ENCODE measurements at places on chromosomes 16 and 17.

GRCh38 chr16:26747760-26748159, 319.0 kb upstream of the C16orf82 start:
- no peak for DNase-seq

GRCh38 chr17:21679256-21680146, 12.8 kb upstream of the KCNJ18 start:
- no peak for DNase-seq

GRCh38 chr16:1102921-1103635, 7.0 kb upstream of the C1QTNF8 start:
- peak; percentile 53 for DNase-seq

- DNase-seq: no peak
Observed at GRCh38 chr17:19986941-19987861, 9.6 kb upstream of the AKAP10 start.

GRCh38 chr17:48499248-48499647, 31.6 kb downstream of the HOXB1 start:
- no peak for DNase-seq

GRCh38 chr16:19939553-19939952, 54.9 kb upstream of the GPRC5B start:
- DNase-seq: no peak

- DNase-seq: no peak
Observed at GRCh38 chr16:47247690-47248089, 103.9 kb upstream of the NETO2 start.

GRCh38 chr16:97822-98221, 19.8 kb downstream of the MPG start:
- no peak for DNase-seq

DNA sequence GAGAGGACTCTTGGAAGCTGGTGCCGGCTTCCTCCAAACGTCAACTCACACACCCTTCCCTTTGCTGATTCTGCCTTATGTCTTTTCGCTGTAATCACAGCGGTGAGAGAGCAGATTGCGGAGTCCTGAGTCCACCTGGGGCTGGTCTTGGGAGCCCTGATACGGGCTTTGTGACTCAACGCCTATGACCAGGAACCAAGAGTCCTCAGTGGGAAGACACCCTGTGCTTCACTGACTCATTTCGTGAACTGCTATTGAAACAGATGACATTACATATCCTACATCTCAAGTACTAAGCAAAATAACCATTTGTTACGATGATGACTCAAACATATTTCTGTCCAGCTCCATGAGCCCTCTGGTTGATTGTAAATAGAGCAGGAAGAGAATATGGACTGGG, 90.7 kb upstream of the CREBBP start:
- DNase-seq: no peak

- DNase-seq: no peak
Observed at GRCh38 chr17:75262112-75262606, 480 bp downstream of the MRPS7 start.

GRCh38 chr17:21517538-21518293, 141.6 kb downstream of the KCNJ12 start:
- DNase-seq: no peak

- DNase-seq: no peak
Observed at GRCh38 chr16:2814551-2815298, 2.3 kb upstream of the PRSS21 start.

DNA sequence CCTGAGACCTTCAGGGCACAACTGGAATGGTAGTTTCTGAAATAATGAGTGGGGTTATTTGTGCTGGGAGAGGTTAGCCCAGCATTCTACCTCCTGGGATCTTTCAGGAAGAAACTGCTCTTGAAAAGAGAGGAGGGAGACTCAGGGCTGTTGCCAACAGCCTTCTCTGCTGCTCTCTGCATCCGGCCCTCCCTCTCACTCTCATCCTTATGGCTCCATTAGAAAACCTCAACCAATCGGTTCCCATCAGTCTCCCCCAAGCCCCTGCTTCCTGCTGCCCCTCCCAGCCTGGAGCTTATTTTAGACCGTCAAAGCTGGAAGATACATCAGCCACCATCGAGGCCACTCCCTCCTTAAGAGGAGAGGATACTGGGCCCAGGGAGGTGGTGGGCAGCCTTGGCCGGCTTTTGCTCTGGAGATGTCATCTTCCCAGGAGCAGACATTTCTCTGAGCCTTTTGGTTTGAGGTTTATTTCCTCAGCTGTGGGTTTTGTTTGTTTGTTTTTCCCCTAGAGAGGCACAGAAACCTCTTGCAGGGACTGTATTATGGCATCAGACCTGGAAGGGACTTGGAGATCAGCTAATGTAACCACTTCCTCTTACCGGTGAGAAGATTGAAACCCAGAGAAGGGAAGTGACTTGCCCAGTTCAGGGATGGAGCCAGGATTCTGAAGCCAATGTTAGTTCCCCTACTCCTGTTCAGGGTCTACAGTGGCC, 2.7 kb downstream of the MPRIP start:
- DNase-seq: no peak

GRCh38 chr17:55161935-55162555, 102.7 kb upstream of the HLF start:
- DNase-seq: no peak

DNA sequence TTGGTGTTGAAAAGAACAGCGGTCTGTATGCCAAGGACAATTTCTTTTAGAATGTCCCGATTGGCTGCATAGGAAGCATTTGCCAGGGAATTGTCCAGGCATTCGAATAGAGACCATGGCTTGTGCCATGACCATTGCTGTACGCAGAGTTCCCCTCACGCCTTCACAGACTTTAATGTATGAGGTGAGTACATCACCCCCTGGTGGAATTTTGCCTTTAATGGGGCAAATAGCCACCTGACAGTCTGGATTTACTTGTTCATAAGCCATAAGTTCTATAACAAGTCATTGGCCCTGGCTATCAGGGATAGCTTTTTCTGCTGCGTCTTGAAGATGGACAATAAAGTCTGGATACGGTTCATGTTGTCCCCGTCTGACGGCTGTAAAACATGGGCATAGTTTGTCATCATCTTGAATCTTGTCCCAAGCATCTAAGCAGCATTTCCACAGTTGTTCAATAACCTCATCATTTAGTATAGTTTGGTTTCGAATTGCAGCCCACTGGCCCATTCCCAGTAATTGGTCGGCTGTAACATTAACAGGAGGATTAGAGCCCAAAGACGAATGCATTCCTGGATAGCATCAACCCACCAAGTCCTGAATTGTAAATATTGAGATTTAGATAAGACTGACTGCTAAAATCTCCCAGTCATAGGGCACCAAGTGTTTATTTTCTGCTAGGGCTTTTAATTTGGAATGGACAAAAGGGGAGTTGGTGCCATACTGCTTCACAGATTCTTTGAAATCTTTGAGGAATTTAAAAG, 67.7 kb upstream of the ARL4D start:
- no peak for DNase-seq

- no peak for DNase-seq
Observed at GRCh38 chr16:50505714-50506542, 42.3 kb upstream of the NKD1 start.

DNA sequence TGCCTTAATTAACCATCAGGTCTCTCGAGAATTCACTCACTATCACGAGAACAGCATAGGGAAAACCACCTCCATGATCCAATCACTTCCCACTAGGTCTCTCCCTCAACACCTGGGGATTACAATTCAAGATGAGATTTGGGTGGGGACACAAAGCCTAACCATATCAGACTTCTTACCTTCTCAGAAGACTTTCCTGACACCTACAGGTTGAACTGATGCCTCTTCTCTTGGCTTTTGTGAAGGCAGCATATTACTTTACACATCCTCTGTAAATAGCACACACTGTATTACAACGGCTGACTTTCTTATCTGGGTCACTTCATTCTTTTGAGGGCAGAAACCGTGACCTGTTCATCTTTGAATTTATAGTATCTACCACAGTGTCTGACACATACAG, 23.6 kb downstream of the BMERB1 start:
- DNase-seq: no peak

GRCh38 chr17:50165867-50166517, at the start of gene SGCA:
SGCA (plus strand) TSS chr17:50166005; CDS start chr17:50166041, 36 bp downstream.
- no peak for DNase-seq

DNA sequence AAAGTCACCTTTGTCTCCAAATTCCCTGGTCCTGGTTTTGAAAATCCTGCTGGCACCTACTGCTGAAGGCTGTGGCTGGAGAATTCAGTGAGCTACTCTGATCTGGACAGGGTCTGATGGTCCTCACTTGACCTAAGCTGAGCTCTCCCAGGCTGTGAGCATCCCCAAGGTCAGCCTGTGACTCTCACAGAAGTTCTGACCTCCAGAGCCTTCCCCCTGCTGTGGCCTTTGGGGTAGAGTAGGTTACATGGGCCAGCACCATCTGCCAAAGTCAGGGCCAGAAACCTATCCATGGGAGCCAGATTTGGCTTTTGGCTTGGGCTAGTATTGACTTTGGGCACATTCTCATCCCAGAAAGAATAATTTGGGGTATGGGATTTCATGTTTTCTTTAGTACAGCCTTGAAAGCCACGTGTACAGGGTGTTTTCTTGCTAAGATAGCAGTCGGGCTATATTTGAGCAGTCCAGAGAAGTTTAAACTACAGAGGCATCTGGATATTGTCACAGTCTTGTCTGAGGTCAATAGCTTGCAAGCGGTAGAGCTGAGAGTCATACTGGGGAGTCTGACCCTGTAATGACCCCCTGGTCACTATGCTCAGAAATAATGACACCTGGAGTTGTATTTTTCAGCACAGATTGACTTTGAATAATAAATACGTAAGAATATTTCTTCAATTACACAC, 6.2 kb upstream of the AGRP start:
- DNase-seq: no peak

- DNase-seq: no peak
Observed at GRCh38 chr17:3773511-3773910, 27.5 kb downstream of the ITGAE start.

- DNase-seq: no peak
Observed at GRCh38 chr17:18045691-18046350, 6.6 kb downstream of the GID4 start.

- no peak for DNase-seq
Observed at GRCh38 chr17:81558941-81559806, 7.0 kb upstream of the FAAP100 start.

GRCh38 chr17:8223356-8224126, 13.2 kb upstream of the AURKB start:
- no peak for DNase-seq

DNA sequence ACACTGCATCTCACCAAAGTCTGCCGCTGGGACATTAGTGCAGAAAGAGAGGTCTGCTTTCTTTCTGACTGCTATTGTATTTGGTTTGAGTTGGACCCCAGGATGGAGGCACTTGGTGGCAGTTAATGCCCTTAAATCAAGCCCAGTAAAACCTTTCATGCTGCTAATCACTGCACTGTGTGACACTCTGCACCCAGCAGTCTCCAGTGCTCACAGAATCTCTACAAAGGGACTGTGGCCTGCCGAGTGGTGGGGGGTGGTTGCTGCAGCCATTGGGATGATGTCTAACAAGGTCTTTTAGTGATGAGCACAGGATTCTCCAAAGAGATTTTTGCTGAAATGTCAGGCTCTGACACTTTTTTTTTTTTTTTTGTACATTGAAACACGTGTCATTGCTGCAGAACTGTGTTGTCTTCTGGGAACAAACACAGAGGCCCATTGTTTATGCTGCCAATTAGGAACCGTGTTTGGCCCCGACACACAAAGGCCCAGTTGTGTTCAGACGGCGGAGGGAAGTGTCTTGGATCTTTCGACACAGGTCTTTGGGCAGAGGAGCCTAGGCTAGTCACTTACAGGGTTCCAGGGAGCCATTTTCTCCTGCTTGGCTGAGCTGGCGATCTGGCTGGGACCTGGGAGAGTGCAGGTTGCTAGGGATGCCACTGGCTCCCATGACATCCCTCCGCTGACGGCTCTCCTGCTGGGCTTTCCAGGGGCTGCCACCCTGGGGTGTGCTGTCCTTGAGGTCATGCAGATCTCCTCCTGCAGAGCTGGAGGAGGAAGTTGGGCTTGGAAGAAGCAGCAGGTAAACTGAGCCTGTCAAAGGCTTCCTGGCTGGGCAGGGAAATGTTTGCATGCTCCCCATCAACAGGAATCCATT, 16.2 kb upstream of the TNRC6C start:
- no peak for DNase-seq

DNA sequence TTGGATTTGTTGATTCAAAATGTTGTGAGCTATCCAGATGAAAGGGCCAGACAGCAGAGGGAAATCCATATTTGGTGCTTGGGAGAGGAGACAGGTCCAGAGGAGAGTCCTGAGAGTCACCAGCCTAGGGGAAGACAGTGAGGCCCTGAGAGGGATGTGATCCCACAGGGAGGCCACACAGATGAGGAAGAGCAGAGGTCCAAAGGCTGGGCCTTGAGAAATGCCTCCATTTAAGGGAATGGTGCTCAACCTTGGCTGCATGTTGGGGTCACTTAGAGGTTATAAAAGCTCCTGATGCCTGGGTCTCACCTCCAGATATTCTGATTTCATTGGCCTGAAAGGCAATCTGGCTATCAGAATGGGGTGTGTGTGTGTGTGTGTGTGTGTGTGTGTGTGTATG, 194.9 kb downstream of the UTP18 start:
- no peak for DNase-seq

DNA sequence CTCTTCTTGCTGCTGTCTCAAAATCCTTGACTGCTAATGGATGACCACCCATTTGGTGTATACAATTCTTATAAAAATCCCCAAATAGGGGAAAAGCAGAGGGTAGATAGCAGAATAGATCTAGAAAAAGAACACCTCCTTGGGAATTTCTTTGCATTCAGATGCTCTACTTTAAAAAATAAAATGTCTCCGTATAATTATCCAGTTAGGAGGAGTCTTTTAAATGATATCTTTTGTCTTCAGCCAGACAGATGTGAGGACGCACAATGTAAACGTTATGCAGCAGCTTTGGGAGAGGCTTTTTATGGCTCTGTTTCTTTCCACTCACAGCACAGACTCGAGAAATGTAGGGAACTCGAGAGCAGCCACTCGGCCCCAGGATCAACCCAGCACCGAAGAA, 300.2 kb downstream of the IRF8 start:
- no peak for DNase-seq

DNA sequence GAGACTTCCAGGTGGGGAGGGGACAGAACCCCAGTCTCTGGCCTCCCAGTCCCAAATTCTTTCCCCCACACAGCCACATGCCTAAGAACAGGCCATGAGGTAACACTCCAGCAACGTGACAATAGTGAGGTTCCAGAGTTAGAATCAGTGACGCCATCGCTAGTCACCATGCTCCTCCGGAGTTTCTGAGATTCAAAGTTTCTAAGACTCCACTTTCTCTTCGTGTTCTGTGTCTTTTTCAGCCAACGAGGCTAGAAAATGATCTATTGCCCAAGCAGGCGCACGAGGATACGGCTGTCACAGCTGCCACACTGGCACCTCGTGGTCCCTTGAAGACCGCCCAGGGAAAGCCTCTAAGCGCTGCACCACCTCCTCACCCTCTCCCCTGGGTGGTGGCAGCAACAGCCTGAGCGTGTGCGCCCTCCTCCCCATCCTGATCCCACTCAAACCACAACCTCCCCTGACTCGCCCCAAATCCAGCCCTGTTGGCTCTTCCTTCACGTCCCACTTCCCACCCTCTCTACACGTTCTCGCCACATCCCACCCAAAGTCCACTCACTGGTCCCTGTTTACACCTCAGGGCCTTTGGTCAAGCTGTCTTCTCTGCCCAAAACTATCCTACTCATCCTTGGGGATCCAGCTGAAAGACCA, 1.0 kb downstream of the MCRIP1 start:
- peak; percentile 21 for DNase-seq

- DNase-seq: no peak
Observed at GRCh38 chr17:16419074-16419928, 3.9 kb downstream of the TRPV2 start.

- DNase-seq: no peak
Observed at GRCh38 chr16:64339052-64339770, 782.7 kb downstream of the CDH11 start.

GRCh38 chr17:72264682-72265405, 144.0 kb downstream of the SOX9 start:
- DNase-seq: no peak
